Stimulated activated CD8-positive, alpha-beta memory T cell treated with anti-CD3 and anti-CD28 coated beads, Interleukin-4, amount 100 ng/mL, for 4 hours (primary cell): ENCODE measurements at places on chromosomes 16 and 17.

DNA sequence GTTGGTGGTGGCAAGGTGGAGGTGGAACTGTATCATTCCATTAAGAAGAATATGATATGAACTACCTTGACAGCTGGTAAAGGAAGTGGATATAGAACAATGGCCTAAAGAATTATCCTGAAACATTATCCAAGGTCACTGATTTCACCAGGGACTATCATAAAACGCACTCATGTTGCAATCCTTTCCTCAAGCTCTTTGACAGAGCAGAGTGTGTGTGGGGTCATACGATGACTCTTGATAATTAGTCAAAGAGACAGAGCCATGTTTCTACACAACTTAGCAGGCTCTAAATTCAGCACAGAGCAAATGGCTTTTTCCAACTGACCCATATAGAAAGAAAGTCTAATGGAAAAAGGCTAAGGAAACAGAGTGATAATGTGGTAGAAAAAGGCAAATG lies 126.4 kb upstream of the ANKFN1 start:
- DNase-seq, result no peak

- no peak for DNase-seq
Observed at GRCh38 chr16:86059253-86060171, 160.6 kb downstream of the IRF8 start.

- DNase-seq, result no peak
Observed at GRCh38 chr16:88533381-88533917, 36.8 kb upstream of the ZC3H18 start.

DNA sequence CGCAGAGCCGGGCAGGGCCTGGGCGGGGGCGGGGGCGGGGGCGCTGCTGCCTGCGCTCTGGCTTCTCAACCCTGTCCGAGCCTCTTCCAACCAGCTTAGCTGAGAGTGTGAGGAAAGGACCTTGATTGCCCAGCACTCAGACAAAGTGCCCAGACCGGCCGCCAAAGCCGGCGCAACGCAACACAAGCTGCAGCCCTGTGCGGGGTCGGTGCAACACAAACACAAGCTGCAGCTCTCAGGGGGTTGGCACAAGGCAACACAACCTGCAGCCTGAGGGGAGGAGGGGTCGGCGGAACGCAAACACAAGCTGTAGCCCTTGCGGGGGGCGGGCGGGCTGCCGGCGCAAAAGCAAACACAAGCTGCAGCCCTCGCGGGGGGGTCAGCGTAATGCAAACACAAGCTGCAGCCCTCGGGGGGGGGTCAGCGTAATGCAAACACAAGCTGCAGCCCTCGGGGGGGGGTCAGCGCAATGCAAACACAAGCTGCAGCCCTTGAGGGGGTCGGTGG lies 60.0 kb downstream of the KLHDC4 start:
- DNase-seq, result no peak

GRCh38 chr17:28053044-28053670 lies 10.7 kb downstream of the NLK start:
- DNase-seq, result no peak

DNA sequence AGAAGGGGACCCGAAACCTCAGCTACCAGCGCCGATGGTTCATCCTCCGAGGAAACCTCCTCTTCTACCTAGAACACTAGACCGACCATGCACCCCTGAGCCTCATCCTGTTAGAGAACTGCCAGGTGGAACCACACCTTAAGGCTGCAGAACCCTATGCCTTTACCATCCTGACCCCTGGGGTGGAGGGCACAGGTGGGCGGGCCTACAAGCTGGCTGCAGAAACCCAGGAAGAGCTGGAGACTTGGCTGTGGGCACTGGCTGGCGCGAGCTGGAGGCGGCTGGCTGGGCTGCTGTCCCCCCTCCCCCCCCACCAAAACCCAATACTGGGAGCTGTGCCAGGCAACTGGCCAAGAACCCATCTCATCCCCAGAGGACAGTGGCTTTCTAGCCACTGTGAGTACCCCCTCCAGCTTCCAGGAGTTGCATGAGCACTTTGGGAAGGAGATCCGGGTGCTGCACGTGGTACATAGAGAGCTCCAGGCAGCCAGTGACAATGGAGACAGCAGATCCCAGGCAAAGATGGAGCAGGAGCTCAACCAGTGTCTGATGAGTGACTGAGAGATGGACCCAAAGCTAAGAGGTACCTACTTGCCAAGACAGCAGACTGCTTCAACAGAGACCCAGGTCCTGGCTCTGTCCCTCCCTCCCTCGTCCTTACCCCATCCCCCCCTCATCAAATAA lies 1.4 kb upstream of the CD2BP2 start:
- no peak for DNase-seq

GRCh38 chr17:76397687-76398522 lies 13.5 kb downstream of the SPHK1 start:
- peak; percentile 90 for DNase-seq

- no peak for DNase-seq
Observed at GRCh38 chr16:83623892-83624291, 183.9 kb upstream of the HSBP1 start.

DNA sequence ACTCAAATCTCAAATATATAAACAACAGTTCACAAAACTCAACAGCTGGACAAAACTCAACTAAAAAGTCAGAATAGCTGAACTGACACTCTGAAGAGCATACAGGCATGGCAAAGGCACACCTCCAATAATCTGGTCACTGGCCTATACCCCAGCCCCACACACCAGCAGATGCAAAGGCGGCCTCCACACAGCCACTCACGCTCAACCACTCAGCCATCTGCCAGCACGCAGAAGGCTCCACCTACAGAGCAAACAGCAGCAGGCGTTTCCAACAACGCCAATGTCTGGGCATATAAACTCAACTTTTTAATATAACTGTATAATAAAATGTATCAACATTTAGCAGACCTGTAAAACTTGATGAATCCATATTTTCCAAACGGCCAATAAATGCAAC lies 17.2 kb downstream of the USP7 start:
- DNase-seq, result no peak

- no peak for DNase-seq
Observed at GRCh38 chr17:33469911-33470310, 176.8 kb upstream of the ASIC2 start.

DNA sequence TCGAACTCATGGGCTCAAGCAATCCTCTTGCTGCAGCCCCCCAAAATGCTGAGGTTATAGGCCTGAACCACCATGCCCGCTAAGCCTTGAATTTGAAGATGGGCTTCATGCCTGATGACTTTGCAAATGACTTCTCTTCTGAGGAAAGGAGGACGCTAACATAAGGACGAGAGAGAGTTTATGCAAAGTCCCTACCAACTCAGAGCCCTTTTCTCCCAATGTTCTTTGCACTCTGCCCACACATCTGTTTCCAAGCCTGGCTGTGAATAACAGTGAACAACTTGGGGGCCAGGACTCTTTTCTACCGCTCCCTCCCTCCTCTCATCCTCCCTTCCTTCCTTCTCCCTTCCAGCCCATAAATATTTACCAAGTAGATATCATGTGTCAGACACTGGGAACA lies 8.5 kb upstream of the NPIPB2 start:
- no peak for DNase-seq

- no peak for DNase-seq
Observed at GRCh38 chr17:29155966-29156338, 24.2 kb downstream of the MYO18A start.

- DNase-seq, result no peak
Observed at GRCh38 chr17:76793775-76794174, 55.9 kb downstream of the MFSD11 start.

GRCh38 chr16:57823836-57824235 lies 21.5 kb upstream of the KIFC3 start:
- DNase-seq, result no peak

- DNase-seq, result no peak
Observed at GRCh38 chr17:11786711-11787438, 188.6 kb downstream of the DNAH9 start.

DNA sequence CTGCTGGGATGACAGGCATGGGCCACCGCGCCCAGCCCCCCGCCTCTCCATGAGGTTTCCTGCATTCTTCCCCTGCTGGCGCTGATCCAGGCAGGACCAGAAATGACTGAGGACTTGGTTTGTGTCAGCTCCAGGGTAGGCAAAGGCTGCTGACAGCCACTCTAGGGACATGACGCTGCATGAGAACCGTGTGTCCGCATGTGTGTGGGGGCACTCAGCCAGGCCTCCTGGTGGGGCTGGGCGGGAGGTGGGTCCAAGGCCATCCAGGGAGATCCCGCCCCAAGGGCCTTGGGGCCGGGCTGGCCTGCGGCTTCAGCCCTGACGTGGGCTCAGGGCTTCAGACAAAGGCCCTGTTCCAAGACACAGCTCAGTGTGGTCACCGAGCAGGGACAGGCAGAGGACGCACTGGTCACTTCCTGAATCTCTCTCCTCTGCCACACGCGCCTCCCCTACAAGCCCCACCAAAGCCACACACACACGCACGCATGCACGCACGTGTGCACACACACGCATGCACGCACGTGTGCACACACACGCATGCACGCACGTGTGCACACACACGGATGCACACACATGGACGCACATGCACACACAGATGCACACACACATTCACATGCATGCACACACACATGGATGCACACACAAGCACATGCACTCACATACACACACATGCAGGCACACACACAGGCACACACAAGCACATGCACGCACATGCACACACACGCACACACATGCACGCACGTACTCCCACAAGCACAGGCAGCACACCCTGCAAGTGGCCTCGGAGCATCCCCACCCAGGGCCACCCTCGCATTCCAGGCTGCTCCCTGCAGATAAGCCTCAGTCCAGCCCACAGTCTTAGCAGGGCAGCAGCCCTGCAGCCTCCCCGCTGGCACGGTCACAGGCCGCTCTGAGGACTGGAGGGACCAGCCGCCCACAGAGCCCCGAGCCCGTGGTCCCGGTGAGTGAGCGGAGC lies 5.3 kb upstream of the TMEM204 start:
- no peak for DNase-seq

DNA sequence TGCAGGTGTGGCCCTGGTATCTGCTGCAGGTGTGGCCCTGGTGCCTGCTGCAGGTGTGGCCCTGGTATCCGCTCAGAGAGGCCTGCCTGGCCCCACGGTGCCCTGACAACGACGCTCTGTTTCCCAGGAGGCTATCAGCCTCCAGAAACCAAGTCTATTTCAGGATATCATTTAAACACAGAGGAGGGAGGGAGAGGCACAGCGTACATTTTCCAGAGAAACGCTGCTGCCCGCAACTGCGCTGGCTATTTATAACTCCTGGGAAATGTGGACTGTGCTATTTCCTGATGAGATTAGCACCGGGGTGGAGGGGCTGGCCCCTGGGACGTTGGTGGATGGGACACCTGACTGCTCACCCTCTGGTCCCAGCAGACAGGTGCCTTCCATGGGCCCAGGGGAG lies 22.5 kb downstream of the TIMM22 start:
- no peak for DNase-seq

- no peak for DNase-seq
Observed at GRCh38 chr16:29820730-29821642, 724 bp downstream of the MVP start.

DNA sequence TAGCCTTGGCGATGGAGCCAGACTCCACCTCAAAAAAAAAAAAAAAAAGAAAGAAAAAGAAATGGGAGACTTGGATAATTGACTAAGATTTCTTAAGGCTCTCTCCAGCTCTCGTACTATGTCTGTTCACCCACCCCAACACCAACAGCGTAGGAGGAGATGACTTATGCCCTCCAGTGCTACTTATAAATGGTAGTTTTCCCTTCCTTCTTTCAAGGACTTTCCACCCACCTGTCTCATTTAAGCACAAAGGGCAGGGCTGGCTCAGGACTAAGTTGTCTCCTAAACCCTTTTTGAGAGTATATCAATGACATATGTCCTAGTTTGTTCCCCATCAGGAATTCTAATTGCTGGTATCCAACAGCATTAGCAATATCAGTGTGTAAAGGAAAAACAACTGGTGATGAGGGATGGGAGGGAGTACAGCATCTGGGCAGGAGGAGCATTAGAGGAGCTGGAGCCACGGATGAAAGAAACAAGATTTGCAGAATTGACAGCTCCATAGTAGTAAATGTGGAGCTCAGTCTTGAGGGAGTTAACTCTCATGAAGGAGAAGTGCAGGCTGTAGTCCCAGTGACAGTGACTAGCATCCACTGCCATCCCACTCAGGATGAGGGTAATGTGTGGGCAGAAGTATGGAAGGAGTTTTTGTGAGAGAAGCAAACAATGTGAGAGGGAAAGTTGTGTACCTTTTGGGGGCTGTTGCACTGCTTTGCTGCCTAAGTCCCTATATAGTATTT lies 17.2 kb downstream of the UBE2Z start:
- DNase-seq, result no peak

DNA sequence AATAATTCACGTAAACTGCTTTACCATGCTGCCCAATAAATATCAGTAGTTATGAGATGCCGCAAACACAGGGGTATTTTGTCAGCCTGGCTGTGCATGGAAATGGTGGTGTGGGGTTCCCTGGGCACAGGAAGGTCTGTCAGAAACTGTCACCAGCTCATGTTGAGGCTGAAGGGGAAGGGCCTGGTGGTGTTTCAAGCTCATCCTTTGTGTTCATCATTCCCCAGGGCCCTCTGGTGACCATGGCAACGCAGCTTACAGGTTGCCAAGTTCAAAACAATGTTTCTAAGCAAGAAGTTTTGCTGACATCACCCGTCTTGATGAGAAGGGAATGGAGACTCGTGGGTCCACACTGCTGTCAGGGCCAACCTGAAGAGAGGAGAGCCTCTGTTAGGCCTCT lies 348.9 kb upstream of the C16orf82 start:
- no peak for DNase-seq

- no peak for DNase-seq
Observed at GRCh38 chr17:37673386-37673785, 30.1 kb upstream of the DDX52 start.

- no peak for DNase-seq
Observed at GRCh38 chr16:7026639-7027038, 306.0 kb upstream of the RBFOX1 start.

- DNase-seq, result no peak
Observed at GRCh38 chr17:948284-948852, 31.2 kb downstream of the NXN start.

DNA sequence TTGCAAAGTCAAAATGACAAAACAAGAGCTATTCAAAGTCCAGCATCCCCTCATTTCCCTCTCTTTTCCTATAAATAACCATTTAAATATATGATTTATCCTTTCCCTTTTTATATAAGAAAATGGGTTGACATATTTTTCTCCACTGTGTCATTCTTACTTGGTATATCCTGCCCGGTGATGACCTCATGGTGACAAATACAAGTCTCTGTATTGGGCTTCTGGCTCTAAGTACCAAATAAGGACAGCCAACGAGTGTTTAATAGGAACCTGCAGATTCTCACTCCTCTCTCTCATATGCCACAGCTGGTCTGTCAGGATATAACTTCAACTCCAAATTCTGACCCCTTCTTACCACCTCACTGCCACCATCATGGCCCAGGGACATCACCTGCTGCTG lies 25.5 kb upstream of the CBLN1 start:
- no peak for DNase-seq

- DNase-seq, result peak; percentile 17
Observed at GRCh38 chr16:70737377-70738082, 51.7 kb upstream of the MTSS2 start.

GRCh38 chr16:82456683-82457082 lies 170.1 kb upstream of the CDH13 start:
- DNase-seq, result no peak

- no peak for DNase-seq
Observed at GRCh38 chr17:8951206-8951605, 14.3 kb downstream of the PIK3R5 start.
